Head of caudate nucleus (tissue), 42 donors: ENCODE measurements at places on chromosomes 5 and 9.

DNA sequence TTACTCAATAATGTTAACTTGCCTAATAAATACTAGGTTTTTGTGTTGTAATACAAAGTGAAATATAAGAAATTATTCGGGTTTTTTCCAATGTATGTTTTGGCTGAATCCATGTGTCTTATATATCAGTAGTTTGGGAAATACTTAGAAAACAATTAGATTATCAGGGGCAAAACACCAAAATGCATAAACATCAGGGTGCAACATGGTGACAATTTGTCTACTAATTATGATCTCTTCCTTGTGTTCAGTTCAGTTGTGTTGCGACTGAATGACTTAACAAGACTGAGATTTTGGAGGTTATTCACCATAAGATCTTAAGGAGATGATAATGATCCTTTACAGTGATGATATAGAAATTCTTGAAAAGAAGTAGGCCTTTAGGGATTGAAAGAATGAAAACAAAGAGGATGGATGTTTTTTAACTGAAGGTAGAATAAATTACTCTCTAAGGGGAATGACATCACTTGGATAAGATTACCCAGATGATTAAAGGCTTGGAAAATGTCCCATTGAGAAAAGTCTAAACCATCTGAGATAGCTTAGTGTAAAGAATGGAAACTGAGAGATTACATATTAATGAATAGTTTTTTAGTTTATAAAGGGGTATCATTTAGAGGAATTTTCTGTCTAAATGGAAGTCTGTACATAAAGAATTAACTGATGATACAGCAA is 415.8 kb downstream of the SPATA31D1 start:
- no peak for DNase-seq

GRCh38 chr5:175685701-175686350 is 28.0 kb downstream of the HRH2 start:
- DNase-seq, result no peak

- DNase-seq, result no peak
Measured at GRCh38 chr9:81058782-81059181, 630.6 kb downstream of the TLE1 start.

GRCh38 chr5:157130925-157131324 is 11.7 kb downstream of the MED7 start:
- DNase-seq, result no peak

- DNase-seq, result no peak
Measured at GRCh38 chr9:129866394-129867135, 31.3 kb downstream of the USP20 start.

- no peak for DNase-seq
Measured at GRCh38 chr5:81773574-81773973, 22.7 kb upstream of the SSBP2 start.

- DNase-seq, result no peak
Measured at GRCh38 chr5:136103118-136103517, 29.5 kb upstream of the SMAD5 start.
